Stimulated activated CD8-positive, alpha-beta memory T cell treated with anti-CD3 and anti-CD28 coated beads, Interleukin-12 subunit alpha, Interleukin-12 subunit beta, amount 100 ng/mL, for 1 hour (primary cell): ENCODE measurements at places on chromosomes 12 and 14.
A peak's percentile ranks its signal among the peaks of the same experiment; 100 is the strongest.

DNA sequence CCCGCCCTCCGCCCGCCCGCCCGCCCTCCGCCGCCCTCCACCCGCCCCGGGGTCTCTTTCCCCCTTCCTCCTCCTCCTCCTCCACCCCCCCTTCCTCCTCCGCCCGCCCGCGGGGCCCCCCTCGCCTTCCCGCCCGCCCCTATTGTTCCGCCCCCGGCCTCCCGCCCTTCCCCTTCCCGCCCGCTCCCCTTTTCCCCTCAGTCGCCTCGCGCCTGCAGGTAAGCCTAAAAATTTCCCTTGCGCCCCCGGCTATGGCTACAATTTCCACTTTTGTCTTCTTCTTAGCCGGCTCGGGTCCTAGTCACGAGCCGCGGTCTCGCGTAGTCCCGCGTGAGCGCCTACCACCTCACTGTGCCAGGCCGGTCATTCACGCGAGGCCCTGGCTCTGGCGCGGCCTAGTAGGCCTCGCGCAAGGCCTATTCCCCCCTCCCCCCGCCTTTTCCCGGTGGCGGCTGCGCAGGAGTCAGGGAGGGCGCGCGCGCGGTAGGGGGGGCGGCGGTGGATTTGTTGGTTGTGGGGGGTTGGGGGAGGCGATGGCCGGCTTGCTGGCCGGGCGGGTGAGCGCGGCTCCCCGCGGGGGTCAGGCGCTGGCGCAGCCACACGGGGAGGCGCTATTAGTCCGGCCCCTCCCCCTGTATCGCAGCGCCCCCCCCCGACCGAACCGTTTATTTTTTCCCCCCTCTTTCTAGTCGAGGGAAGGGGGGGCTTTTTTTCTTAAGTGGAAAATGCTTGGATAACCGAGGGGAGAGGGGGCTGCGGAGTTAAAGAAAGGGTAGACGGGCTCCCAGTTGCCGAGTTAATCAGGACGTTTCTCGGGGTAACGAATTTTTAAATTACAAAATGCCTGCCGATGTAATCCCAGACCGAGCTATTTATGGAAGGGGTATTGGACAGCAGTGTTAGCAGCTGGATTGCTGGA is 516 bp downstream of the PCBP2 start:
- peak; percentile 65 for DNase-seq

GRCh38 chr12:95996034-95996658 is at the start of gene HAL:
Gene HAL, minus strand, starts transcription at chr12:95996344. Its CDS starts 434 bp downstream, at chr12:95995910.
- DNase-seq: no peak

GRCh38 chr12:52342781-52343490 is 21.7 kb upstream of the KRT83 start:
- no peak for DNase-seq

DNA sequence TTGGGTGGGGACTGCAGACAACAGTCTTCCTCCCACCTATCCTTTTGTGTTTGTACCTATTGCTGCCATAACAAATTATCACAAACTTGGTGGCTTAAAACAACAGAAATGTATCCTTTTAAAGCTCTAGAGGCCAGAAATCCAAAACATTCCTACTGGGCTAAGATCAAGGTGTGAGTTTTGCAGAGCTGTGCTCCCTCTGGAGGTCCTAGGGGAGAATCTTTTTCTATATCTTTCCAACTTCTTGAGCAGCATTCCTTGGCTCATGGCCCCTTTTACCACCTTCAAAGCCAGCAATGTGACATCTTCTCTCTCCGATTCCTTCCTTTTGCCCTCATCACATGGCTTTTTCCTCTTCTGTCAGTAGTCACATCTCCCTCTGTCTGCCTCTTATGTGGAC is 190.6 kb downstream of the TTC8 start:
- DNase-seq: no peak

DNA sequence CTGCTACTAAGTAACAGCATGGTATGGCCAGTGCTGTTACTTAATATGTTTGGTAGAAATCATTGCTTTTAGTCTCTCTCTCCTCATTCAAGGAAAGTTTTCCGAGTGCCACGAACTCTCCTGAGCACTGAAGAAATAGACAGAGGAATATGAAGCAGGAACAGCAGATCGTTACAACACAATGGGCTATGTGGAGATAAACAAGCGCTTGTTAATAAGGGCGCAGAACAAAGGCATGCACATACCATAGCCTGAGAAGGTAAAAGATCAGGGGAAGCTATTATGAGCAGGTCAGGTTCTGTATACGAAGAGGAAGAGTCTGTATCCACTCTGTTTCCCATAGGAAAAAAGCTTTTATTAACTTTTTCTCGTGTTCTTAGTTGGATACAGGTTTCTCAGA is 156.2 kb upstream of the CPNE8 start:
- no peak for DNase-seq

GRCh38 chr12:2389079-2389790 is 336.4 kb downstream of the CACNA1C start:
- DNase-seq: no peak

- no peak for DNase-seq
Observed at GRCh38 chr12:24530689-24531088, 418.2 kb downstream of the BCAT1 start.

- DNase-seq: no peak
Observed at GRCh38 chr14:87108726-87109125, 884.3 kb downstream of the GALC start.

GRCh38 chr12:51364001-51364400 is 17.5 kb upstream of the CELA1 start:
- no peak for DNase-seq

DNA sequence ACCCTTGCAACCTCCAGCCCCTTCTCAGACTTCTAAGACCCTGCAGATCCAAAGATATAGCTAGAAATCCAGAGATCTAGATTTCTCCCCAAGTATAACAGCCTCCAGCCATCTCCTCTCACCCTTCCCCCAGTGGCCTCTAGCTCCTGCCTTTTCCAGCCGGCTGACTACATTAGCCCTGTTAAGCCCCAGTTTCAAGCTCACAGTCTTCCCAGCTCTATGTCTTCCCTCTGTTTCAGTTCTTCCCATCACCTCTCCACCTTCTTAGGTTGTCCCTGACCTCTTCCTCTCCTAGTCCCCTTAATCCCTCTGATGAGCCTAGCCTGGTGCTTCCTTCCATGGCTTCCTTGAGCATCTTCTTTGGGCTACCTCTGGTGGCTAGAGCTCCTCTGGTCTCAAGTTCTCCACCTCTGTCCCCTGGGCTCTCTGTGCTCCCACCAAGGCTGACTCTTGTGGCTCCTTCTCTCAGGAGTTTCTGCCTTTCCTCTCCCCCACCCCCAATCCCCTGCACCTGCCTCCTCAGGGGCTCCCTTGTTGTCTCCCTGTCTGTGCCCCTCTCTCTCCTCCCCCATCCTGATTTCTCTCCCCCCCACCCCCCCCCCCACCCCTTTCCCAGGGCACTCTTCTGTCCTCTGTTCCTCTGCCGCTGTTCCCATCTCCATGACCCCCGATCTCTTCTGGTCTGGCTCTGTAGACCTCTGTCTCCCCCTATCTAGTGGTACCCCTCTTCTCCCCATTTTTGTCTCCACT is 816 bp upstream of the GDF11 start:
- no peak for DNase-seq

GRCh38 chr12:51528852-51529650 is 62.0 kb upstream of the SCN8A start:
- DNase-seq: no peak

DNA sequence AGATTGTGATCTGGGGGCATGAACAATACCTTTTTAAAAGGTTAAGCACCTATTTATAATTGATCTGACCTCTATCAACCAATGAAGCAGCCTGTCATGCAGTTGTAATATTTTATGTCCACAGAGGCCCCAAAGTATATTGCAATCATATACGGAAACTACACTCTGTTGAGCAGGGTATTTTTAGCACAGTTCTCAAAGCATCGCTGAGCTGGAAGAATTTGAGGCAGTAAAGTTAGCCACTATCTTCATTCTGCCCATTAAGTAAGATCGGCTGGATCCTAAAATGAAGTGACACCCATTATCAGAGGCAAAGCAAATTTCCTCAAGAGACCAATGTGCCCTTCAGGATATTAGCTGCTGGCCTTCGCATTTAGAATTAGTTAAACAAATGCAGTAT is 47.7 kb upstream of the GRIP1 start:
- DNase-seq: no peak

DNA sequence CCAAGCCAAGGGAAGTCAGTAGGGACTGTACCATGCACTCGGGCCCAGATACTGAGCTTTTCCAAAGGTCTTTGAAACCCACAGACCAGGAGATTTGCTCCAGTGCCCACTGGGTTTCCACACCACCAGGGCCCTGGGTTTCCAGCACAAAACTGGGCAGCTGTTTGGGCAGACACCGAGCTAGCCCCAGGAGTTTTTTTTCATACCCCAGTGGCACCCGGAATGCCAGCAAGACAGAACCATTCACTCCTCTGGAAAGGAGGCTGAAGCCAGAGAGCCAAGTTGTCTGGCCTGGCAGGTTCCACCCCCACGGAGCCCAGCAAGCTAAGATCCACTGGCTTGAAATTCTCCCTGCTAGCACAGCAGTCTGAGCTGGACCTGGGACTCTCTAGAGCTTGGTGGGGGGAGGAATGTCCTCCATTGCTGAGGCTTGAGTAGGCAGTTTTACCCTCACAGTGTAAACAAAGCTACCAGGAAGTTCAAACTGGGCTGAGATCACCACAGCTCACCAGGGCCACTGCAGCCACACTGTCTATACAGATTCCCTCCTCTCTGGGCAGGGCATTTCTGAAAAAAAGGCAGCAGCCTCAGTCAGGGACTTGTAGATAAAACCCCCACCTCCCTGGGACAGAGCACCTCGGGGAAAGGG is 793.7 kb downstream of the RPS29 start:
- no peak for DNase-seq

GRCh38 chr14:100587086-100587762 is at the start of gene BEGAIN:
Gene BEGAIN, minus strand, starts transcription at chr14:100587417. Its CDS starts 127 bp downstream, at chr14:100587290.
- DNase-seq: no peak

GRCh38 chr12:24244231-24244630 is 294.8 kb upstream of the SOX5 start:
- no peak for DNase-seq

DNA sequence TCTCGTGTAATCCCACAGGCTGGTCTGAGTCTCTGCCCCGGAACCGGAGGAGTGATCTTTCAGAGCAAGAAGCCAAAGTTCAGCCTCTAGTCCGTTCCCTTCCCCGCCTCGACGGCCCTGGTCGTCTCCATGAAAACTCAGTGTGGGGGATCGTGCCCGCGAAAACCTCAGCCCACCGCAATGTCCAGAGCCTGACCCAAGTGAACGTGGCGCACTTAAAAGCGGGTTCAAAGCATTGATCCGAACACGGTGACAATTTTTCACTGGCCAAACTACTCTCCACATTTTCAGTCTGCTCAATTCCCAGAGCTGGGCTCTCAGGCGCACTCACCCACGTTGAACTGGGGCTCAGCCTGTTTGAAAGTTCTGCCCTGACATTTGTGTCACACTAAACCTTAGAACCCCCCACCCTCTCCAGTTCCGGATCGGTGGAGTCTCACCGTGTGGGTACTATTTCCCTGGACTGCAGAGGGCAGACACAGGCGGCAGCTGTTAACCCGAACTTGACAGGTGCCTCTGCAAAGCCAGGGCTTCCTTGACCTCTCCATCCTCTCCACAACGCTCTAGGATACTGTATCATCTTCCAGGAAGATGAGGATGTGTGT is 886 bp upstream of the PRICKLE1 start:
- DNase-seq: no peak

DNA sequence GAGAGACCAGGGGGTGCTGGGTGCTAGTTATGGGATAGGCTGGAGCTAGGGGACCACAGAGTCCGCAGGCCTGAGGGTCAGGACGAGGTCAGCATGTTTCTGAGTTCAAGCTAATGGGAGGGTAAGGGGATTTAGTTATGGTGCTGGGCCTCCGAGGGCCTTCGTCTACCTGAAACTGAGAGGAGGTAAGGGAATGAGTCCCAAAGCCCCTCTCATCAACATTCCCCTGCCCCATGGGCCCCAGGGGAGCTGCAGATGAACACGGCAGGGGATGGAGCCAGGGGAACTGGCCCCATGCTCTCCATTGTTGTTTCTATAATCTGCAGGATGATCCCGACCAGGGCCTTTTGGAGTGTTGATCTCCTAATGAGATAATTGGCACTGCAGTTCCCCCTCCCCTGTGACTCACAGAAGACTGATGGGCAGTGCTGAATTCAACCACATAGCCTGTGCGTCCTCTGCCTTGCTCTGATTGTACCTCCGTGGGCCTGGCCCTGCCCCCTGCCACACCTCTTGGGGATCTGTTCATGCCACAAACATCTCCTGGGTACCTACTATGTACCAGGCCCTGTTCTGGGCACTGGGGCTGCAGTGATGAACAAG is 21.4 kb downstream of the FAIM2 start:
- DNase-seq: no peak

DNA sequence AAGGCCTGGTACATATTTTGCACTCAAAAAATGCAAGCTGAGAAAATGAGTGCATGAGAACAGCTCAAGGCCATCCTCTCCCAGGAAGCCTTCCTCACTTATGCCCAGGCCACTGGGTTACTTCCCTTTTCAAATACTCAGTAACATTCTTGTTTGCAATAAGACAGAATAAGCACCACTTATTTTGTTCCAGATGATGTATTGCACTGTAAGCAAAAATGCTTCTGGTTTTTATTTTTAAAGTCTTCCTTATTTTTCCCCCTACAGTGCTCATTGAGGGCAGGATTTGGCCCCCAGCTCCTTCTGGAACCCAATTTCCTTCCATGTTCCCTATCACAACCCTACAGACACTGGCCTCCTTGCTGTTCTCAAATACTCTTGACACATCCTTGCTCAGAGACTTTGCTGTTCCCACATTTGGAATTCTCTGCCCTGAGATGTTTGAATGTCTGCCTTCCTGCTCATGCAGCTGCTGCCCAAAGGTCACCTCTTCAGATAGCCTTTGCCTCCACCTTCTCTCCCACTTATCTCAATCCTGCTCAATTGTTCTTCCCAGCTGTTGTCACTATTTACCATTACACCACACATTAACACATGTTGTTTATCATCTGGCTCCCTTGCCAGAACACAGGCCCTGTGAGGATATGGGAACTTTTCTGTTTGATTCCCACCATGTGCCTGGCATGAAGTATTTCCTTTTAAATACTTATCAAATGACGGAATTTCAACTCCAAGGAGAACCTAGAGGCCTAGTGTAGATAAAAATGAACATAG is 49.9 kb downstream of the IFNG start:
- no peak for DNase-seq

- no peak for DNase-seq
Observed at GRCh38 chr14:24151404-24152080, 4.2 kb downstream of the RNF31 start.

- no peak for DNase-seq
Observed at GRCh38 chr14:94581127-94581999, at the start of gene SERPINA5. Gene SERPINA5, plus strand, starts transcription at chr14:94581426. Its CDS starts 5,937 bp downstream, at chr14:94587363.

DNA sequence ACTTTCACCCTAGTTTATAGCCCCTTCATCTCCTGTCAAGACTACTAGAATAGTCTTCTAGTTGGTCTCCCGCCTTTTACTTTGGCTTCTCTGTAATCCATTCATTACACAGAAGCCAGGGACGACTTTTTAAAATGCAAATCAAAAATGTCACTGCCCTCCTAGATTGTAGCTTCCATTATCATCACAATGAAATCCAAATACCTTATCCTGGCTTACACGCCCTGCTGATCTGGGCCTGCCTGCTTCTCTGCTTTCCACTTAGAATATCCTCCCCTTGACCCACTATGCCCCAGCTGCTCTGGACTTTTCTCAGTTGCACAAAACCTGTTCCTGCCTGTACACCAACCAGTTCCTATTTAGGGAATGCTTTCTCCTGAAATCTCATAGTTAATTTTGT is 4.5 kb upstream of the EEA1 start:
- no peak for DNase-seq

- DNase-seq: no peak
Observed at GRCh38 chr12:6735448-6736191, 11.8 kb downstream of the COPS7A start.

- DNase-seq: no peak
Observed at GRCh38 chr14:20743556-20743955, 2.1 kb upstream of the EDDM3A start.

- DNase-seq: no peak
Observed at GRCh38 chr12:26919216-26919555, 18.6 kb downstream of the INTS13 start.
